CD14-positive monocyte (primary cell): ENCODE measurements at places on chromosomes 1 and 21.

DNA sequence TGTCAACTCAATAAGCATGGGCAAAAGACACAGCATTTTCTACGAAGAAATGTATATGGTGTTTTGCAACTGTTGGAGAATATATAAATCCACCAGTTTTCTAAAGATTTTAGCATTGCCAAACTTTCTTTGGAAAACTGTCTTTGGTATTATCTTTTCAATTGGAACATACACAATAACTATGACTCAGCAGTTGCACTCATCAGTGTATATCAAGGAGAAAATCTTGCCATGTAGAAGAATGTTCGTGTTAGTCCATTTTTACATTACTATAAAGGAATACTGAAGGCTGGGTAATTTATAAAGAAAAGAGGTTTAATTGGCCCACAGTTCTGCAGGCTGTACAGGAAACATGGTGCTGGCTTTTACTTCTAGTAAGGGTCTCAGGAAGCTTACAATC is 41.1 kb downstream of the PRKAA2 start:
- DNase-seq: no peak

DNA sequence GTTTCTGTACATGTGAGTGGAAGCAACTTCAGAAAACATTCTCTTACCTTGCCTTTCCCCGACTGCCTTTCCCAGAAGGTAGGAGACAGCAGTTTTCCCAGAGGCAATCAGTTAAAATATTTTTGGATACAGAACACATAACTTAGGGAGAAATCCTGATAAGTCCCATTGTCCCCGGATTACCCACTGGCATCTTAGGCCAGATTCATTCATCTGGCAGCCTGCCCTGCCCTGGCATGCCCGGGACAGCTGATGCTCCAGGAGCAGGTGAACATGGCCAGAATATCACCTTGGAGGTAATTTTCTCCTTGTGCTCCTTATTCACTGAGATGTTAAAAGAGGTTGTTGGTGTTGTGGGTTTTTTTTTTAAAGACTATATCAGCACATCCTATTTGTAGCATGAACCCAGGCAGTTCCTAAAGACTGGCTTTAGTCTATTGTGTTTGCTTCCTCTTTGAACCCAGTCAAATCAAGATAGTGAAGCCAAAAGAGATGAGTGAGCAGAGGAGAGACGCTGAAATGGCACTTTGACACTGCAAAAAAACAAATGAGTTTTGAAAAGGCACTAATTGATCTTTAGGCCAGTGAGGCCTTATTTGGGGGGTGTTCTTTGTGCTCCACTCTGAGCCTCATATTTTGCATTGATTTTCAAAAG is 139.6 kb downstream of the PLPP3 start:
- no peak for DNase-seq

DNA sequence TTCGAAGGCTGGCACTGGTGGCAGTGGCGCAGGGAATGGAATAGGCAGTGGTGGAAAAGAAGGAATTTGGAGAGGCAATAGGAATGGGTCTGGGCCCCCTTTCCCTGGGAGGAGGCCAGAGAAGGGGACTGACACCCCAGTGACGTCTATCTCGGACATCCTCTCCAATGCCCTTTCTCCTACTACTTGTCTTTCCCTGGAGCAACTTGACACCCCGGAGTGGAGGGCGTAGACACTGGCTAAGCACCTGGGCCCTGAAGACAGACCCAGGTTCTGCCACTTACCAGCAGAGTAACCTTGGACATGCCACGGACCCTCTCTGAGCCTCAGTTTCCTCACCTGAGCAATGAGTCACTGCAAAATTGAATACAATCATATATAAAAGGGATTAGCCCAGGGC is 86.8 kb downstream of the CAMK2N1 start:
- no peak for DNase-seq

GRCh38 chr1:93302078-93302477 is 43.6 kb upstream of the DR1 start:
- no peak for DNase-seq

DNA sequence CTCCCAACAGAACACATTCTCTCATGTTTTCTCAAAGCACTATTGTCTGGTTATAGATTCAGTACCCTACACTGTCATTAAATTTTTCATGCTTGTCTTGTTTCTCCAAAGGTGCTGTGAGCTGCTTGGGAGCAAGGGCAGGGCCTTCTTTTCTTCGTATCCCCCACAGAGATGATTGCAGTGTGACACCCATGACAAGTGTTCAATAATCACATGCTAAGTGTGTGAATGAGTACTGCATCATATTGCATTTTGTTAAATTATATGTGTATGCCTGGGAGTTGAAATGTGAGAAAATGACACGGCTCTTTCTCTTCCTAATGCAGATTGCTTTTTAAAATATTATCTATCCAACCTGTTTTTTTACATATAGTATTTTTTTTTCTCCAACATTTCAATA is 57.3 kb upstream of the MAGI3 start:
- DNase-seq: no peak
